Activated CD4-positive, alpha-beta T cell treated with anti-CD3 and anti-CD28 coated beads for 1 hour (primary cell): ENCODE measurements at places on chromosomes 16 and 17.

DNA sequence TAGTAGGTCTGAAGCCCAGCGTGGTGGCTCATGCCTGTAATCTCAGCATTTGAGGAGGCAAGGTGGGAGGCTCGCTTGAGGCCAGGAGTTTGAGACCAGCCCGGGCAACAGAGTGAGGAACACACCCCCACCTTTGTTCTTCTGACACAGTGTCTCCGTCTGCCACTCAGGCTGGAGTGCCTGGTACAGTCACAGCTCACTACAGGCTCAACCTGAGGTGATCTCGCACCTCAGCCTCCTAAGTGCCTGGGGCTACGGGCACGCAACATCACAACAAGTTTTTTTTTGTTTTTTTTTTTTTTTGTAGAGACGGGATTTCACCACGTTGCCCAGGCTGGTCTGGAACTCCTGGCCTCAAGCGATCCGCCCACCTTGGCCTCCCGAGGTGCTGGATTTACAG lies 6.7 kb upstream of the TLCD3A start:
- no peak for DNase-seq

GRCh38 chr16:15440852-15441251 lies 6.5 kb downstream of the BMERB1 start:
- DNase-seq = no peak

- DNase-seq = no peak
These were observed 621 bp downstream of the ARHGEF15 start for GRCh38 chr17:8310601-8311123.

DNA sequence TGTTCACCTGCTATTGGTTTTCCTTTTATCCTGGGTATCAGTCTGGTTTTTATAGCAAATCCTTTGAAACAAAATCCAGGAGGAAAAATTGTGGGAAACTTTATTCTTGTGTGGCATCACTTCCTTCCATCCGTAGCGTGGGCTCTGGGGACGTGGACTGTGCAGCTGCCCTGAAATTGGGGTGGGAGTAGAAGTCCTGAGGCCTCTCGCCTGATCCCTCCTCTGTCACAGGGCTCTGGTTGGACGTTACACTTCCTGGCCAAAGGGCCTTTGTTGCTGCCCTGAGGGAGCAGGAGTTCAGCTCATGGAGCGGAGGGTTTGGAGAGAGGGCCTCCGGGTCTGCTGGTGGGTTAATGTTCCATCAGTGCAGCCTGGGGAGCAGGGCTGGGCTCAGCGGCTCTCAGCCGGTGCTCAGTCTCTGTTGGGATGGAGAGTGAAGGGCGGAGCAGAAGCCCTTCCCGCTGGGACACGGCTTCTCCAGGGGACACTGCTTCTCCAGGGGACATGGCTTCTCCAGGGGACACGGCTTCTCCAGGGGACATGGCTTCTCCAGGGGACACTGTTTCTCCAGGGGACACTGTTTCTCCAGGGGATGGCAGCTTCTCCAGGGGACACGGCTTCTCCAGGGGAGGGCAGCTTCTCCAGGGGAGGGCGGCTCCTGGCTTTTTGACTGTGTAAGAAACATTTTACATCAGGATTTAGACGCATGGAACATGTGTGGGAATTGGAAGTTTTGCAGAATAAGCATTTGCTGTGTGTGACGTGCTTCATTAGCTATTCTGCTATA lies 15.2 kb upstream of the RPL13 start:
- no peak for DNase-seq

DNA sequence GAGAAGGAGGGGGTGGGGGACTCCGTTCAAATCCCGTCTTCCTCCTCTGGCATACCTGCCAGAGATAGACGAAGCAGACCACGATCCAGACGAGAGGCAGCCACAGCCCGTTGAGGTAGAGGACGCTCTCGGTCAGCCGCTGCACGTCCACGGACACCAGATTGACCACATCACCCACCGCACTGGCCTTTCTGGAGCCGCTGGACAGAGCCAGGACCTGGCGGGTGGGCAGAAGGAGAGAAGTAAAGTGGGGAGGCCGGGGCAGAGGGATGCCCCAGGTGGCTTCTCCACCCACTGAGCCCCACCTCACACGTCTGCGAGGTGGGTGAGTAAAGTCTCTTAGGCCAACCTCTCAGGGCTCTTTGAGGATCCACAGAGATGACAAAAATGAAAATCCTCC lies 25.3 kb downstream of the ABCC6 start:
- DNase-seq = no peak

GRCh38 chr16:57578521-57579360 lies 36.3 kb downstream of the ADGRG5 start:
- DNase-seq = no peak
